ENCODE measurements at places on chromosomes 4 and X. TPM values are rescaled to one million over a fixed set of nuclear protein-coding genes. Genes with fewer than 3 reads are reported as not detected.

PRAF2 gene
- total RNA-seq, result 15.0 TPM

ZFX gene
- 24.3 TPM for total RNA-seq

DNA sequence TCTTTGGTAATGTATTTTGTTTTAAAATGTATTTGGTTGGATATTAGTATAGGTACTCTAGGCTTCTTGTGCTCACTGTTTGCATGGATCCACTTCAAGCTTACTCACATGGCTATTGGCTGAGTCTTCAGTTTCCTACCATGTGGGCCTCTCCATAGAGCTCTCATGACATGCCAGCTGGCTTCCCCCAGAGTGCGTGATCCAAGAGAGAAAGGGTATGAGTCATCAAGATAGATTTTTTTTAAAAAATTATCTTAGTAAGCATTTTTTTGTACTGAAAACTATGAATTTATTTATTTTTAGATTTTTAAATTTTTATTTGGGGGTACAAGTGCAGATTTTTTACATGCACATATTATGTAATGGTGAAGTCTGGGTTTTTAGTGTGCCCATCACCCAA is 219.1 kb upstream of the AMOT start:
- no peak for DNase-seq

DNA sequence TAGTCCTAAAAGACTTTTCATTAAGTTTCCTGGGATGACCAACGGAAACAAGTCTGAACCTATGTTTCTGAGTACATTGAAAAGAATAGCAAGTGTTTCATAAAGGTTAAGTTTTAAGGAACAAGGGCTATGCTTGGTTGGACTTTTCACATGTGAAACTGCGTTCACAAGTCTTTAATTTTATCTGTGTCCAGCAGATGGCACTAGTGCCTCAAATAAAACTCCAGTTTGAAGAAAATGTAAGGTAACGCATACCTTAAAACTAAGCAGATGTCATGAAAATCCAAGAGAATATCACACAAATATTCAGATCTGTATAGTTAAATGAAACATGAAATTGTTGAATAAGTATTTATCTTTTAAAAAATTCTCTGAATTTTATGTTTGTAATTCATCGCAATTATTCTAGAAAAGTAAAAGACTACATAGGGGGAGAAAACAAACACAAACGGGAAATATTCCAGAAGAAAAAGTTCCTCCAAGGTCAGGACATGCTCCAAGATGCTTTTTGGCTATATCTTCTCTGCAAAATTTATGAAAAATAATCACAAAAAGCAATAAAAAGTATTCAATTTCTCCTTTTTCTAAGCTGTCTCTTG is 89.6 kb upstream of the MAD2L1 start:
- no peak for DNase-seq

DNA sequence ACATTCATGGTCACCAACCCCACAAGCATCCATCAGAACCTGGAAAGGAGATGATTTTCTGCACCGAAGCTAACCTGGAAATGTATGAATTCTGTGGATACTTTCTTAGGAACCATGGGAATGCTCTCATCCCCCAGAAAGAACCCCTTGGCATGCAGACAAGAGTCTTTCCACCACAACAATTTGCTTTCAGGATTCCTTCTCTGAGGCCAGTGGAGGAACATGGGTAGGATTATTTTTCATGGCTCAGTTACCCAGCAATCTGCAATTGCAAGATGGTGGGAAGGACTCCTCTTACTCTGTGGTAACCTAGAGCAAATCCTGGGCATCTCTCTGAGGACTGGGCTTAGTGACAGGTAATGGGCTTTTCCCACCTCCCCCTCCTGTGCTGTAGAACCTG is 131.9 kb upstream of the MSX1 start:
- DNase-seq, result no peak

- no peak for DNase-seq
Measured at GRCh38 chrX:17642891-17643290, 94.4 kb upstream of the SCML1 start.
